ENCODE measurements at places on chromosomes 1 and 21. TPM values are rescaled to one million over a fixed set of nuclear protein-coding genes. Genes with fewer than 3 reads are reported as not detected.

DCST1 gene
- not detected for total RNA-seq

KLHDC8A gene
- total RNA-seq, result not detected

MEAF6 gene
- 62.9 TPM for total RNA-seq

HP1BP3 gene
- total RNA-seq, result 231 TPM

IFFO2 gene
- total RNA-seq, result 8.0 TPM

SELP gene
- total RNA-seq, result not detected

ASCL5 gene
- total RNA-seq, result not detected

PROK1 gene
- total RNA-seq, result not detected

L1TD1 gene
- total RNA-seq, result not detected

DNA sequence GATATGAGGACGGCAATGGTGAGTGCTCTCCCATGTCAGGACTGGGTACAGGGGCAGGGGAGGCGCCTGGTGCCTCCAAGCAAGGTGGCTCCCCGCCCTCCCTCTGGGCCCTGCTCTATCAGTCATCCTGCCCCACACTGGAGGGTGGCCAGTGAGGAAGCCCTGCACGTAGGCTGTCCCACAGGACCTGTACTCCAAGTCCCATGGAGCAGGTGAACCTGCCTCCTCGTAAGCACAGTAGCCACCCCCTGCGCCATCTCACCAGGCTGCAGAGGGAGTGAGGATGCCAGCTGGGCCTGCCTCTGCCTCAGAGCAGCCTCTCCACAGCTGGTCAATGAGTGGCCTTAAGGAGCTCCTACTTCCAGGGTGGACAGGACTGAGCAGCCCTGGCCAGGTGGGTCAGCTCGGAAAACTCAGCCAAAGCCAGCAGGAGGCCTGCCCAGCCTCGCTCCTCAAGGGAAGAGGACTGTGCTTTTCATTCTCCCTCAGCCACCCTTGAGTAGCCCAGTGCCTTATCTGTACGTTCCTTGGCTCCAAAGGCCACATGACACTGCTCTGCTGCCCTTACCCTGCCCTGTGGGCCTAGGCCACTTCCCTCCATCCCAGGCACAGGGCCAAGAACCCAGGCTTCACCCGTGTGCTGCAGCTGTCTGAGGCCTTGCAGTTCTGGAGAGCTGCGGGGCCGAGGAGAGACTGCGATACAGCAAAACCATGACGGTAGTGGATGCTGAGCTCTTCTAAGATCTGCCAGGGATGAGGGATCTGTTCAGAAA lies 39.6 kb downstream of the SLC45A1 start:
- no peak for DNase-seq
- no peak overlapping the region for H3K4me3 ChIP-seq
- no peaks in the 10 kb centered on the region for H3K4me1 ChIP-seq
- H3K36me3 ChIP-seq, result peaks cover 38% of the 10 kb centered on the region
- no peaks in the 10 kb centered on the region for H3K27me3 ChIP-seq

- no peak overlapping the region for H3K4me3 ChIP-seq
- no peaks in the 10 kb centered on the region for H3K36me3 ChIP-seq
- no peak for DNase-seq
- H3K4me1 ChIP-seq, result peaks cover 3% of the 10 kb centered on the region
Observed at GRCh38 chr1:92026806-92027205, 3.0 kb upstream of the EPHX4 start.

DNA sequence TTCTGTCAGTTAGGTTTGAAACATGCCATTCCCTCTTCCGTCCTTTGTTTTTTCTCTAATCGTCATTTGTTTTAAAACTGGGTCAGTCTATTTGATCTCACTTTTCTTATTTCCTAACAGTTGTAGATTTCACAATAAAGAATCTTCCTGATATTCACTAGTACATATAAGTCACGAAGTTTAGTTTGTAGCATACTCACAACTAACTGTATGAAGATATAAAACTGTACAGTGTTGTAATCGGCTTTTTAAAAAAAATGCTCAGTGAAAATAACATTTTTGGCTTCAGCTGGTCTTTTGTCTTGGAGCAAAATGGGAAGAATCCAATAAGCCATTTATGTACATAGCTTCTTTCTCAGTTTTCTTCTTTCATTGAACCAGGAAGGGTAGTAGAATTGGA lies 78.3 kb downstream of the NCAM2 start:
- peaks cover 3% of the 10 kb centered on the region for H3K4me1 ChIP-seq
- H3K27ac ChIP-seq, result no peak overlapping the region
- no peaks in the 10 kb centered on the region for H3K36me3 ChIP-seq
- DNase-seq, result no peak
- H3K27me3 ChIP-seq, result no peaks in the 10 kb centered on the region

GRCh38 chr1:172960019-172960418 lies 90.7 kb downstream of the TNFSF18 start:
- H3K4me1 ChIP-seq, result peaks cover 13% of the 10 kb centered on the region
- no peak overlapping the region for H3K27ac ChIP-seq
- H3K4me3 ChIP-seq, result no peak overlapping the region
- H3K36me3 ChIP-seq, result peaks cover 3% of the 10 kb centered on the region
- H3K27me3 ChIP-seq, result no peaks in the 10 kb centered on the region

DNA sequence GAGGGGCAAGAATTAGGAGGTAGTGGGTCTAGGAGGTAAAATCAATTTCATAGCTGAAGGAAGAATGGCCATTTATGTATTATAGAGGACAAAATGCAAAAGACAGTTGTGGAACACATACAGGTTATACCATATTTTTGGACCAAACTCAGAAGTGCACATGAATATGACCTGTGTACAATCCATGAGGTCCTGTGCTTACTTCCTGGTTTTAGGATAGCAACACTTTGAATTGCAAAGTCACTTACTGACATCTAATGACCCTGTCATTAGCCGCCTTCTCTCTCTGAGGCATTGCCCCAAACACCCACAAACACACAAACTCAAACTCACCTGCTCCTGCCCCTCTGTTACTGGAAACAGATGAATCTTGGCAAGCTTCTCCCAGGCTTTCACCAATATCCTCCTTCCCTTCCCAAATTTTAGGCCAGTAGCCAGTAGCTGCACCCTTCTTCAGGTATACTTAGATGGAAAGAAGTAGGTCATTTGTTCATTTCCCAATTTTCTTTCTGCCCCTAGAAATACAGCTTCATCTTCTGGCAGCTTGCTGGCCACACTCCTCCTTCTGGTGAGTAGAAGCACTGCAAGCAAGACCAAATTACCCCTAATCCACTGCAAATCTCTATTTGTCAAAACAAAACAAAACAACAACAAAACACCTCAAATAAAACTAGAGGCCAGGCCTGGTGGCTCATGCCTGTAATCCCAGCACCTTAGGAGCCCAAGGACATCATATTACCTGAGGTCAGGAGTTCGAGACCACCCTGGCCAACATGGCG lies 13.7 kb upstream of the RPL5 start:
- no peak overlapping the region for H3K4me3 ChIP-seq
- no peak for DNase-seq
- peaks cover 10% of the 10 kb centered on the region for H3K27me3 ChIP-seq

- H3K4me3 ChIP-seq, result no peak overlapping the region
- H3K4me1 ChIP-seq, result no peaks in the 10 kb centered on the region
- peaks cover 1% of the 10 kb centered on the region for H3K36me3 ChIP-seq
- DNase-seq, result no peak
- no peak overlapping the region for H3K27ac ChIP-seq
Observed at GRCh38 chr1:196207612-196208217, 400.5 kb downstream of the KCNT2 start.

- H3K27me3 ChIP-seq, result no peaks in the 10 kb centered on the region
- peaks cover 5% of the 10 kb centered on the region for H3K4me1 ChIP-seq
- no peak overlapping the region for H3K4me3 ChIP-seq
- DNase-seq, result no peak
- no peaks in the 10 kb centered on the region for H3K36me3 ChIP-seq
Observed at GRCh38 chr1:219419065-219419464, 193.8 kb downstream of the ZC3H11B start.

DNA sequence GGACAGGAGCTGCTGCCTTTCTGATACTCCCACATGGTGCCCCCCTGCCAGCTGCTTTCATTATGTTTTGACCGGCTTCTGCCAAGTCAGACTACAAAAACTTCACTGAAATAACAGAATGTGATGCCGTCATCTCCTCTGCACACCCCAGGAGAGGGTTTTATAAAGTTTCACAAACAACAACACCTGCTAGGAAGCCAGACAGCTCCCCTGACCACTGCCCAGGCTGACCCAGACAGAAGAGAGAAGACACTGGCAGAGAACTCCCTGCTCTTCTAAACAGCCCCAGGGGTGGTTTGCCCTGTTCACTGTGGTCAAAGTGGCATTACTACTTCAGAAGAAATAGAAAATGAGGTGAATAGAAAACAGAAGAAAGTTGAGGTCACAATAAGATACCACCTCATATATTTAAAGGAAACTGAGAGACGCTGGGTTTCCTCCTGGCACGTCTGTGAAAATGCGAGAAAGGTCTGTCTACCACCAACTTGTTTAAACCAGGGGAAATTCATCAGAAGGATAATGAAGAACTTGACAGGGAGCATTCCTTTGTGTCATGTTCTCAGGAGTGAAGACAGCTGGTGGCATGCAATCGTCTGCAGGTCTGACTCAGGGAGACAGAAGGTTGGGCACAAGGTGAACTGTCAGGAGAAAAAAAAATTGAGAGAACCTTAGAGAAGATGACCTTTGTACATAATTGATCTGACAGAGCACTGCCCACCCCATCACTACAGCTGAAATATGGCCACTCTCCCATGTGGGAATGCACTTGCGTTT lies 119.0 kb upstream of the NFIA start:
- peak overlapping the region; percentile 85 for H3K27ac ChIP-seq
- peaks cover 7% of the 10 kb centered on the region for H3K36me3 ChIP-seq
- DNase-seq, result no peak
- H3K4me1 ChIP-seq, result peaks cover 57% of the 10 kb centered on the region

GRCh38 chr1:55285834-55286233 lies 70.7 kb upstream of the USP24 start:
- no peak for DNase-seq
- H3K27ac ChIP-seq, result no peak overlapping the region
- H3K27me3 ChIP-seq, result peaks cover 2% of the 10 kb centered on the region
- H3K4me3 ChIP-seq, result no peak overlapping the region
- peaks cover 10% of the 10 kb centered on the region for H3K4me1 ChIP-seq

- no peaks in the 10 kb centered on the region for H3K27me3 ChIP-seq
- no peaks in the 10 kb centered on the region for H3K4me1 ChIP-seq
- no peak for DNase-seq
- H3K4me3 ChIP-seq, result no peak overlapping the region
- no peak overlapping the region for H3K27ac ChIP-seq
Observed at GRCh38 chr1:58436615-58437297, 109.8 kb downstream of the OMA1 start.

DNA sequence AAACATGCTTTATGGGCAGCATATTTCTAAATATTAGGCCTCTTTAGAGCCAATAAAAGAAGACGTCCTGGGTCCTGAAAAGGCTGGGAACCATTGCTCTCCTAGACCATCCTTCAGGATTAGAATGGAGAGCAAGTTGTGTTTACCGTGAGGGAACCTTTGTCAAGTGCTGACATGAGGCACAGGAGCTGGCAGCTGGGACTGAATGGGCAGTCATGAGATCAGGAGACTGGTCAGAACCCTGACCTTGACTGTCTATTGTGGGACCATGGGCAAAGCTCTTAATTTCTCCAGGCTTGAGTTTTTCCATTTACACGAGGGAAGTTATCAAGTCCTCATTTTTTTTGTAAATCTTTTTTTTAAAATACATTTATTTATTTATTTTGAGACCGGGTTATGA lies 5.2 kb downstream of the PFKFB2 start:
- no peak for DNase-seq
- H3K27ac ChIP-seq, result no peak overlapping the region
- H3K36me3 ChIP-seq, result peaks cover 15% of the 10 kb centered on the region
- no peak overlapping the region for H3K4me3 ChIP-seq
- no peaks in the 10 kb centered on the region for H3K27me3 ChIP-seq
- peaks cover 4% of the 10 kb centered on the region for H3K4me1 ChIP-seq

DNA sequence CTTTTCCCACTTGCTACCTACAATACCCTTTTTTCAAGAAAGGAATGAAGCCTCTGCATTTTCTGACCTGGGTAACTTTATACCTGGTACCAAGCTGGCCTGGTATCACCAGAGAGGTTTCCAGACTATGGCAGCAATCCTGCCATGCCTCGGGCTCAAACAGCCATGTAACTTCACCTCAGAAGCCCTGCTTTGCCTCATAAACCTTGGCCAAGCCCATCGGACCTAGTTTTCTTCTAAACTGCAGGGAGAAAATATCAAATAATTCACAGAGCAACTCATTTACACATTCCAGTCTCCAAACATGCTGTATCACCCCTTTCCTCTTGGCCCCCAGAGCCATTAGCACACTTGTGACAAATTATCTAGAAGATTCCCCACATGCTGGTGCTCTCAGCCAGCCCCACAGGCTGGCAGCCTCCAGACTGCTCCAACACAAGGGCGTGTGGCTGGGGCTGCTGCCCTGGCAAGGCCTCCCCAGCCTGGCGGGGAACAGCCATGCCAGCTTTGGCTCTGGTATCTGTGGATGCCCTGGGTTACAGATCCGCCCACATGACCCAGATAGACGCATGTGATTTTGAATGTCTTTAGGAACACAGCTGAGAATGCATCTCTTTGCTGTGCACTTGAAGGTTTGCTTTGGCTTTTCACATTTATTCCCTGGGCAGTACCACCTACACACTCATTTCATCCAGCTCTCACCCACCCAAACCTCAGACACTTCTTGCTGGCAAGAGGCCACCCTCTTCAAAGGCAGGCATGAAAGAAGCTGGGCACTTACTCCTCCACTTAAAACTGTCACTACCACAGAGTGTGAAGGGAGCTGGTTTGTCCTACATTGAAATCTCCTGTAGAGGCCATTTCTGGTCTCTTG lies 70.0 kb upstream of the BCAR3 start:
- peaks cover 3% of the 10 kb centered on the region for H3K27me3 ChIP-seq
- DNase-seq, result no peak
- peaks cover 4% of the 10 kb centered on the region for H3K36me3 ChIP-seq
- peaks cover 4% of the 10 kb centered on the region for H3K4me1 ChIP-seq

GRCh38 chr1:108871050-108871724 lies 5.6 kb upstream of the GPSM2 start:
- no peaks in the 10 kb centered on the region for H3K36me3 ChIP-seq
- no peak overlapping the region for H3K27ac ChIP-seq
- no peak for DNase-seq
- H3K4me1 ChIP-seq, result no peaks in the 10 kb centered on the region

- H3K27ac ChIP-seq, result no peak overlapping the region
- H3K4me1 ChIP-seq, result no peaks in the 10 kb centered on the region
- peaks cover 34% of the 10 kb centered on the region for H3K27me3 ChIP-seq
- H3K36me3 ChIP-seq, result no peaks in the 10 kb centered on the region
- H3K4me3 ChIP-seq, result no peak overlapping the region
Observed at GRCh38 chr1:201080135-201080534, 32.1 kb downstream of the CACNA1S start.

GRCh38 chr1:22131875-22132486 lies 10.9 kb downstream of the WNT4 start:
- no peak overlapping the region for H3K4me3 ChIP-seq
- H3K4me1 ChIP-seq, result peaks cover 11% of the 10 kb centered on the region
- no peaks in the 10 kb centered on the region for H3K36me3 ChIP-seq
- no peak overlapping the region for H3K27ac ChIP-seq
- H3K27me3 ChIP-seq, result peaks cover 2% of the 10 kb centered on the region

- no peak for DNase-seq
- peaks cover 53% of the 10 kb centered on the region for H3K4me1 ChIP-seq
- H3K27me3 ChIP-seq, result no peaks in the 10 kb centered on the region
- peak overlapping the region; percentile 94 for H3K27ac ChIP-seq
- peaks cover 2% of the 10 kb centered on the region for H3K36me3 ChIP-seq
- peak overlapping the region; percentile 90 for H3K4me3 ChIP-seq
Observed at GRCh38 chr1:66929146-66929688, 4.4 kb downstream of the MIER1 start.

- H3K4me3 ChIP-seq, result no peak overlapping the region
- H3K27me3 ChIP-seq, result no peaks in the 10 kb centered on the region
- H3K4me1 ChIP-seq, result peaks cover 22% of the 10 kb centered on the region
- no peaks in the 10 kb centered on the region for H3K36me3 ChIP-seq
Observed at GRCh38 chr1:94648225-94649007, 106.9 kb upstream of the F3 start.

Data from osteocyte (in vitro differentiated cells).